ENCODE measurements at places on chromosomes 11 and 22.

GRCh38 chr11:71454470-71455113 lies 1.6 kb downstream of the NADSYN1 start:
- no peak for DNase-seq

- peak; percentile 34 for DNase-seq
Observed at GRCh38 chr11:117097389-117098268, 599 bp downstream of the SIK3 start.

DNA sequence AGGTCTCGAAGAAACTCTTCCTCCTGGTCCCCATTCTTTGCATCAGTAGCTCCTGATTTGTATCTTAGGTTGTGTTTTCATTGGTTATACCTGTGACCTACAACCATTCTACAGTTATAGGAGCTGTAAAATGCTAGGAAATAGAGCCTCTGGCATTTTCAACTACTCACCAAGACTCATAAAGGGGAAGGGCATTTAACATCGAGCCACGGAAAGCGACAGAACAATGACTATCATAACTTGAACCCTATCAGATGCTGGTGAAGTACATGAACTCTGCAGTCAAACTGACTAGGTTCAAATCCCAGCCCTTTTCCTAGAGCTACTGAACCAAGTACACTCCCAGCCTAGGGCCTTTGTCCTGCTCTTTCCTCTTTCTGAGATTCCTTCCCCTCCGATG lies 588.0 kb downstream of the SOX6 start:
- DNase-seq, result no peak

- DNase-seq, result peak; percentile 33
Observed at GRCh38 chr22:37154925-37155712, 5.4 kb upstream of the IL2RB start.

DNA sequence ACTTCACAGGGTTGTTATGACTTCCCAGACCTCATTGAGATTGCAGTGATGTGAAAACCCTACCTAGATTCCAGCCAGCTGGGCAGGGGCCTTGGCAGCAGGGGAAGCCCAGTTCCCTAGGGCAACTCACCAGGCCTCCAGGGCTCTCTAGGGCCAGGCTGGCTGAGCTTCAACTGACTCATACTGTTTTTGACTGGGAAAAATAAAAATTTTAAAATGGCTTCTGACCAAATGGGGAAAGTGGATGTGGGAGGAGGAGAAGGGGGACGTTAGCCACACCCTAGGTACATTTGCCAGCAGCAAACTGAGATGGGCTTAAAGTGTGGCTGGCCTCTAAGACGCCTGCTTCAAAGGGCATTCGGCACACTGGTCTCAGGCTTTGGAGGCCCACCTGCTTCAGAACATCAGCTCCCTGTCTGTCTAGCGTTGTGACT lies 39.0 kb downstream of the BMAL1 start:
- DNase-seq, result peak; percentile 81

DNA sequence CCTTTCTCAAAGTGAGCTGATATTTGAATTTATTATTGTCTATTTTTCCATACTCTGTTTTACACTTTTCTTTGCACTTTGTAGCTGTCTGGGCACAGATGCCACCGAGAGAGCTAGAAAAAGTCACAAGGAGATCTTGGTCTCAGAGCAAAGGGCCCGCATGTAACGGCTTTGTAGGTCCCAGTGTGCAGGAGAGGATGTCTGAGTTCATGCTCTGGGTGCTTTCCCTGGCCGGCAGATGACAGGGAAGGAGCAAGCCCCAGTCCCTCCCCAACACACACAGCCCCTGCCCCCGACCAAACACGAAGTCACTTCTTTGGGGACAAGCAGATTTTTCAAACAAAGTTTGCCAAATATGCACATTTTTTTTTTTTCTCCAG lies 55.8 kb downstream of the SMIM38 start:
- no peak for DNase-seq

DNA sequence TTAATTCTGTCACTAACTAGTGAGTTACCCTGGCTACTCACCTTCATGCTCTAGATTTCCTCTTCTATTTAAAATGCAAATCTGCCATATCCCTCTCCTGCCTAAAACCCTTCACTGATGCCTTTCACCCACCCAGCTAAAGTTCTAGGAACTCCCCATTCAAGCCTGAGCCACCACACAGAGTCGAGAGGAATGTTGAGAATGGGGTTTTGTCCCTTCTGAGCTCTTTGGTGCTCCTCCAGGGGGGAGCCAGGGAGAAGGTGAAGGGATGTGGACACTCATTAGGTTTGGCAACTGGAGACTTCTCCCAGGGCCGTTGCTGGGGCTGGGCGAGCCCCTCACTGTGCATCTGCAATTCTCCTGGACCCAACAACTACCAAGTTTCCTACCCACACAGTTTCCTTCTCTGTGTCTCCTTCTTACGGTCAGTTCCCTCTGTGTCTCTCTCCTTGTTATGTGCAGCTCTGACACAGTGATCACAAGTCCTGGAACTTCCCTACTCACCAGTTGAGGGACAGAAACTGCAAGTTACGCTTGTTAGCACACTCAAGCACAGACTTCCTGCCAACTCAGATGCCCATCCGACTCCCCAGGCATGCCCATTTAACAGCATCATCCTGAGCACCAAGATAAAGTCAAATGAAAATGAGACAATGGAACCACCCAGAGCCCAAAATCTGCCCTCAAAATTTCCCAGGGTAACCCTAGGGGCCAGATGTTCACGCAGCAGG lies 6.5 kb upstream of the IL10RA start:
- DNase-seq, result no peak

Data from EL (cell line).